Stimulated activated CD4-positive, alpha-beta T cell treated with anti-CD3 and anti-CD28 coated beads, Interleukin-2, amount 100 ng/mL, for 4 hours (primary cell): ENCODE measurements at places on chromosomes 7 and 10.

DNA sequence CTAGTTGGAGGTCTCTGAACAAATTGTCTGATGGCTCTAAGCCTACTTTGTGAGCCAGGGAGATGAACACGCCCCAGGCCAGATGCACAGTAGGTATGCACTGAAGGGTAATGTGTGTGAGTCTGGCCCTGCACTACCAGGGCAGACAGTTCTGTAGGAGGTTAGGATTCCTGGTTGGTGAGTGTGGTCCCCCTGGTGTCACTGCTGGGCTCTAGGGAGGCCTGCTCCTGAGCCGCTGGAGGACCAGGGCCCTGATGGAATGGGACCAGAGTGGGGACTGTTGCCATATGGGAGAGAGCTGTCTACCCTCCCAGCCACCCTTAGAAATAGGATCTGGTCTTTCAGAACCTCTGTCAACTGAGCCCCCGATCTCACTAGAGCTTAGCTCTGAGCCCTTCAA, 42.0 kb downstream of the CDH23 start:
- no peak for DNase-seq

DNA sequence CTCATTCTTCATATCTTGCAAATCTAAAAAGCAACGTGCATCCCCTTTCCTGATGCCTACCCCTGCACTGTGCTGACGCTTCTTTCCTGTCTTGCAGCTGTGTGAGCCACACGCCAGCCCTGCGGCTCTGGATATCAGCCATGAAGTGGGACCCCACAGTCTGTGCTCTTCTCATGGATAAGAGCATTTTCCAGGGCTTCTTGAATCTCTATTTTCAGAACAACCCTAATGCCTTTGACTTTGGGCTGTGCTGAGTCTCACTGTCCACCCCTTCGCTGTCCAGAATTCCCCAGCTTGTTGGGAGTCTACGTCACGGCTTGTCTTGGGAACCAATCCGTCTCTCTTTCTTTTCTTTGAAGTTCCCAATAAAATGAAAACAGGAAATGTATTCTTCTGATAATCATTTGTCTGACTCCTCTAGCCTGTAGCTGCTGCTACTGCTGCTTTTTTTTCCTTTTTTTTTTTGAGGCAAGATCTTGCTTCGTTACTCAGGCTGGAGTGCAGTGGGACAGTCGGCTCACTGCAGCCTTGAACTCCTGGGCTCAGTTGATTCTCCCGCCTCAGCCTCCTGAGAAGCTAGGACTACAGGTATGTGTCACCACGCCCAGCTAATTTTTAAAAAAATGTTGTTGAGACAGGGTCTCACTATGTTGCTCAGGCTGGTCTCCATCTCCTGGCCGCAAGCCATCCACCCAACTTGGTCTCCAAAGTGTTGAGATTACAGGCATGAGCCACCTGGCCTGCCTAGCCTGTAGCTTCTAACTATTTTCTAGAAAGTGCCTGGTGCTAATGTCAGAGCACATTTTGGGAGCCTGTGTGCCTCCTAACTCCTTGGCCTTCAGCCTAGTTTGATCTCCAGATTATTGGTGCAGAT, 30.3 kb downstream of the GSTO2 start:
- DNase-seq, result no peak

DNA sequence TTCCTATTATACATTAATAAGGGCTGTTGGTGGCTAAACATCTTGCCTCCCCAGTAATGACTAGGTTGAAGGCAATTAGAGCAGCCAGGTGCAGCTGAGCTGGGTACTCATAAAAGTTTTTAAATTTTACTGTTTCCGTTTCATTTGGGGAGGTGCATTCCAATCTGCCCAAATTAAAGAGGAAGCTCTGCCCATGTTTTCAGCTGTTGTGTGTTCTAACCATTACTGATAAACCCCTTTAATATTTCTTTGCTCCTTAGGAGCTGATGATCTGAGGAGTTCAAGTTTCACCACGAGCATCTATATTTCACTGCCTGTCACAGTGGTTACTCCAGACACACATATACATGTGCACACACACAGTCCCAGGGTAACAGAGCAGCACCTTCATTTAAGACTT, 94.4 kb downstream of the JAZF1 start:
- DNase-seq, result no peak

DNA sequence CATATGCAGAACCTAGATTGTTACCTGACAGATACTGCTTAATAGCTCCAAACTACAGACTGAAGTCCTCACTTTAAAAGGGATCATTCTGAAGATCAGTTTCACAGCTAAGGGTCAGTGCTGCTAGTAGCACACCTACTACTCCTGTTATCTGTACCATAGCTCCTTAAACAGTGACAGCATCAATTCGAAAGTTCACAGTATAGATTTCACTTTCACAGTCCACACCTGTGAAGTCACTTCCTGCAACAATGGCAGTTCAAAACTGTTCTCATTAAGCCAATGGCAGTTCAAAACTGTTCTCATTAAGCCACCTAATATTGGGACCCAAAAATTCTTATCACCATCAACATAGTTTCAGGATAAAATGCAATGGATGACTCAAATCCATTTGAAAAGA, 10.7 kb upstream of the FHIP2A start:
- no peak for DNase-seq

- no peak for DNase-seq
Measured at GRCh38 chr7:124030964-124031363, 1.9 kb downstream of the TMEM229A start.

DNA sequence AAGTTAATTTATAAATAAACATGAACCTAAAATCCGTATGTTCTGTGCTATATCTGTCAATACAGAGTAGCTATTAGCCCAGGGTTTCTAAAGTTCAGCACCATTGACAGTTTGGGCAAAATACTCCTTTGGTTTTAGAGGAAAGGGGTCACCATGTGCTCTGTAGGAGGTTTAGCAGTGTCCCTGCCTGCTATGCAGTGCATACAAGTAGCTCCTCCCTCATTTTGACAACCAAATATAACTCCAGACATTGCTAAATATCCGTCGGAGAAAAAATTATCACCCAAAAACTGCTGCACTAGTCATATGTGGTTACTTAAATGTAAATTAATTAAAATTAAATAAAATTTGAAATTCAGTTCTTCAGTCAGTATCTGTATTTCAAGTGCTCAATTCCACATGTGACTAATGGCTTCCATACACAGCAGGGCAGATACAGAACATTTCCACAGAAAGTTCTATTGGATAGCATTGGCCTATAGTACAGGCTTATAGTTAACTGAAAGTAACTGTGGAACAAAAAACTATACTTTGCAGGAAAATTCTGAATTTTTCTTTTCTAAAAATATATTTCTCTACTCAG, 6.4 kb downstream of the UPF2 start:
- no peak for DNase-seq

GRCh38 chr10:1378473-1378872, 322.3 kb downstream of the WDR37 start:
- DNase-seq, result no peak
